ENCODE measurements at places on chromosomes 3 and 15.

GRCh38 chr3:168216851-168217250 is 121.1 kb upstream of the GOLIM4 start:
- no peak for DNase-seq

GRCh38 chr15:91941871-91942658 is 88.6 kb downstream of the SLCO3A1 start:
- DNase-seq = no peak

- DNase-seq = no peak
Observed at GRCh38 chr15:88701561-88702095, 62.8 kb downstream of the ISG20 start.

- no peak for DNase-seq
Observed at GRCh38 chr15:32923176-32923575, 205.4 kb downstream of the GREM1 start.

GRCh38 chr15:25545017-25545416 is 106.2 kb upstream of the UBE3A start:
- no peak for DNase-seq

- DNase-seq = no peak
Observed at GRCh38 chr15:61169904-61170695, 59.0 kb downstream of the RORA start.
